Progenitor cell of endocrine pancreas (in vitro differentiated cells): ENCODE measurements at places on chromosomes 11 and 22.

- DNase-seq, result no peak
These were observed 134.4 kb downstream of the APOL5 start for GRCh38 chr22:35852076-35852475.

- DNase-seq, result no peak
These were observed 32.4 kb upstream of the CBX7 start for GRCh38 chr22:39184586-39185577.

GRCh38 chr22:38088629-38089473 lies 4.9 kb upstream of the SLC16A8 start:
- no peak for DNase-seq

GRCh38 chr11:86724137-86724536 lies 51.7 kb upstream of the ME3 start:
- no peak for DNase-seq

GRCh38 chr11:66073669-66074068 lies 3.6 kb downstream of the PACS1 start:
- DNase-seq, result no peak

DNA sequence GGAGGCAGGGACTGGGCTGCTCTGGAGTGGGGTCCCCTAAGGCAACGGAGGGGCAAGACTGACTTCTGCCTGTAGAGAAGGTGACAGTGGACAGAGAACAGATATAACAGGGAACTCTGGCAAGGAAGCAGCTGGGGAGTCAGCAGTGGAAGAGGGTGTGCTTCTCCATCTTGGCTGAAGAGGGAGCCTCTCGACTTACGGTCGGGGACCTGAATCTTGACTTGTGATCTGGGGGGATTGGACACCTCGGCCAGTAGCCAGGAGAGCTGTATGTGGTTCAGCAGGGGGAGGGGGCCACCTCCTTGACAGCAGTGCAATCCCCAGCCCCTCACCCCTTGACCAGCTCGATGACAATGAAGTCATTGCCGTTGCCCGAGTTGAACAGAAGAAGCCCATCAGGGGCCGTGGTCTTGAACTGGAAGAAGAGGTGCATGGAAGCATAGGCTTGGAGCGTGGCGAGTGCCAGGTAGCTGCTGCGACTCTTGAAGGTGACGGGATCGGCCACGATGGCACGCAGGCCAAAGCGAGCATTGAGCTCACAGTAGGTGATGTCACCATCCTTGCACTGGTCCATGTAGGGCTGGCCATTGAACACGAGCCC lies 60.0 kb downstream of the SLC22A12 start:
- no peak for DNase-seq

- DNase-seq, result no peak
These were observed 243.7 kb downstream of the BRD1 start for GRCh38 chr22:49583886-49584505.

GRCh38 chr11:58900479-58901420 lies 38.5 kb upstream of the GLYATL1 start:
- peak; percentile 87 for DNase-seq

GRCh38 chr11:124865902-124866851 lies 945 bp downstream of the ROBO3 start:
- peak; percentile 61 for DNase-seq

GRCh38 chr22:39318507-39319283 lies 728 bp downstream of the RPL3 start:
- DNase-seq, result no peak

DNA sequence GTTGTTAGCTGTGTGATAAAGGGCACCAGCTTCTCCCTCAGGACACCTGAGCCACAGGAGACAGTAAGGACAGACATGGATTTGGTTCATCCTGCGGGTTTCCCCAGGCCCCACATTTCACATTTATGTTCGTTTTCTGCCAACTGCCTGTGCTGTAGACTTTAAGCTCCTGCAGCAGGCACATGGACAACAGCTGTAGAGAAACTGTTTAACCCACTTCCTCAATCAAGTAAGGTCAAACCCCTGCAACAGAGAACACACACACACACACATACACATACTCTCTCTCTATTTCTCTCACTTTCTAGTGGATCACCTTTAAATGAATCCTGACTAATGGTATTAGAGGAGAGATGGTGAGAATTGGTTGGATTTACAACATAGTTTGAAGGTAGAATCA lies 90.7 kb downstream of the C11orf87 start:
- DNase-seq, result no peak

- no peak for DNase-seq
These were observed 14.3 kb downstream of the TP53AIP1 start for GRCh38 chr11:128928400-128928799.

DNA sequence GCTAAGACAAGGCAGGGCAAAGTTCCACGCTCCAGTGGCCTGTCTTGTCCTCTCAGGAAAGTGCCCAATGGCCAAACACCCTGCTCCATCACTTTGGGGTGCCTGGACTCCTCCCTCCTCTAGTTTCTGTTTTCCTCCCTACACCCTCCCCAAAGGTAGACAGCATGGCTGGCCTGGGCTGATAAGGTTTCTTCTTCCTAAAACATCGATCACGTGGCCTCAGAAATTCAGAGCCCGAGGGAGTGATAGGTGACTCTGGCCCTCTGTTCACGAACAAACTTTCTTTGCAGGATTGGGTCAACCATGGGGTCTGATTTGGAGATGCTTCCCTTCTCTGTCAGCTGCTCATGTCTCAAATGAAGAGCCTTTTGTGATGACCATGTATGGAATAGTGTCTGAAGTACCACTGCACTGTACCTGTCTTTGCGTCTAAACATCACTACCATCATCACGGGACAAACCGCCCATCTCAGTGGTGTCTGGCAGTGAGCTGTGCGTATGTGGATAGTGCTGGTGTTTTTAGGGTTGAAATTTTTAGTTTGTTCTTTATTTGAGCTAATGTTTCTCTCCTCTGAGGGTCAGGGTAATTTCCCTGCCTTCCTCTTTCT lies 6.1 kb downstream of the MICAL2 start:
- DNase-seq, result no peak

- DNase-seq, result no peak
These were observed 1.8 kb downstream of the CDC42EP2 start for GRCh38 chr11:65316227-65317024.

DNA sequence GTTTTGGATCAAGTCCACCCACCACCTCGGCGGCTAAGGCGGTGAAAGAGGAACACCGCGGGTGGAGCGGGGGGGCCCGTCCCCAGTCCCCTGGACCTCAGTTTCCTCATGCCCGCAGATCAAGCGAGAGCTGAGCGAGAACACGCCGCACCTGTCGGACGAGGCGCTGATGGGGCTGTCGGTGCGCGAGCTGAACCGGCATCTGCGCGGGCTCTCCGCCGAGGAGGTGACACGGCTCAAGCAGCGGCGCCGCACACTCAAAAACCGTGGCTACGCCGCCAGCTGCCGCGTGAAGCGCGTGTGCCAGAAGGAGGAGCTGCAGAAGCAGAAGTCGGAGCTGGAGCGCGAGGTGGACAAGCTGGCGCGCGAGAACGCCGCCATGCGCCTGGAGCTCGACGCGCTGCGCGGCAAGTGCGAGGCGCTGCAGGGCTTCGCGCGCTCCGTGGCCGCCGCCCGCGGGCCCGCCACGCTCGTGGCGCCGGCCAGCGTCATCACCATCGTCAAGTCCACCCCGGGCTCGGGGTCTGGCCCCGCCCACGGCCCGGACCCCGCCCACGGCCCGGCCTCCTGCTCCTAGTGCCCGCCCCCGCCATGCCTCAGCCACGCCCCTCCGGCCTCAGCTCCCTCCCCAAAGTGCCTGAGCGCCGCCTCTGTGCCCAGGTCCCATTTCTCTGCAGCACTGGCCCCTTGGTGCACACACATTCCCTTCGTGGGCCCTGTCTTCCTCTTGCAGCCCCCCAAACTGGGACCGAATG lies 12.7 kb downstream of the MAFF start:
- DNase-seq, result peak; percentile 44

GRCh38 chr22:36282328-36282831 lies 29.4 kb downstream of the APOL1 start:
- DNase-seq, result no peak

GRCh38 chr22:50264104-50264745 lies 2.7 kb upstream of the MAPK12 start:
- no peak for DNase-seq

DNA sequence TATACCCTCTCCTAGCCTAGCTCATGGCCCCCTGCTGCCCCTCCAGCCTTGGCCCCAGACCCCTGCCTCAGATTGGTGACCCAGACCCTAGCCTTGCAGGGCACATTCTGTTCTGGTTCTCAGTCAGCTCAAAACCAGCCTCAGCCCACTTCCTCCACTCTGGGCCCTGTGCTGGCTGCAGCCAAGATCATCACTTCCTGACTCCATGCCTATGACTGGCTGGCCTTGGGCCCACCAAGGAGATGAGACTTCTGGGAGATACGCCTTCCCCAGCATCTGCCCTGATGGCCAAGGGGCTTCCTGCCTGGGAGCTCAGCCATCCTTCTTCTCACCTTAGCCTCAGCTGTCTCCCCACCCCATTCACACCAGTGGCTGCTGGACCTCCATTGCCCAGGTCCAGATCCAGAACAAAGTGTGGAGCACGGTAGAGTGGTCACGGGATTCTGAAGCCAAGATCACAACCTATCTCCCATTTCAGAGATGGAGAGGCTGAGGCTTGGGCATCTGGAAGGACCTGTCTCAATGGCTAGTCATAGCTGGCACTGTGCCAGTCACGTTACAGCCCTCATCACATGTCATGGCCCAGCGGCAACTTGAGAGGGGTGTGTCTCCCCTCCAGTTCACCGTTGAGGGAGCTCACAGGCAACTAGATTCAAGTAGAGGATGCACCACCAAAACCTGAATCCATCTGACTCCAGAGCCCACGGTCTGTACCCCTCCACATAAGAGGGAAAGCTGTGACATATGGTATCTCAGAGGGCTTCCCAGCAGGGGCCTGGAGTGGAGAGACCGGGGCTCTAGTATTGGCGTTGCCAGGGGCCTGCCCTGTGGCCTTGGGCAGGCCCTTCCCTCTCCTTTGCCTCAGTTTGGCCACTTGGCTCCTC lies 43.0 kb upstream of the KLHL35 start:
- no peak for DNase-seq

DNA sequence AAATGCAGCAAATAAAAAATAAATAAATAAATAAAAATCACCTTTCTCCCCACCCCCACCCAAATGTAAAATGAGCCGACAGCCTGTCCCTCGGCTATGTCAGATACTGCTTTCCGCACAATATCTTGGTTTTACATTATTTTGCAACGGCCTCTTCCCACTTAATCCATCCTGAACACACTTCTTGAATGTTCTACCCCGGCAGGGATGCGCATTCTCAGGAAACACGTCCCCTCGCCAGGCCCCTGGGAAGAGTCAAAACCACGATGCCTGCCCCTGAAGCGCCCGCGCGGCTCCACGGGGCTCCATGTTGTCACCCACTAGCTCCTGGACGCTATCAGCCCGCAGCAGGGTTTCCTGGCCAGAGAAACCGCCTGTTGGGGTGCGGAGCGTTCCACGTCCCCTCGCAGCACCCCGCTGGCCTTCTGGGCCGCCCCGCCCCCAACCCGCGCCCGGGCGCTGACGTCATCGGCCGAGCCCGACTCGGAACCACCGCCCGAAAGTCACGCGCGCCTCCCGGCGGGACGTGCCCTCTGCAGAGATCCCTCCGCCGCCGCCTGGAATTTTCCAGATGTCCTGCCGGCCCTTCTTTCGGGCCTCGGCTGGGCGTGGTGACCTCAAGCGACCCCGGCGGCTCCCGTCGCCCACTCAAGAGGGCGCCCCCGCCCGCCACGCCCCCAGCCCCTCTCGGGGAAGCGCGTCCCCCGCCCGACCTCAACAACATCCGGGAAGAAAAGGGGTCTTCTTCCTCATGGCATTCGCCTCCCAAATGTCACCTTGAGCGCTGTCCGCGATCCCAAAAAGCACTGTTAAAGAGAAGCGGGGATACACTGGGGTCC lies 585 bp upstream of the NEAT1 start:
- peak; percentile 93 for DNase-seq

DNA sequence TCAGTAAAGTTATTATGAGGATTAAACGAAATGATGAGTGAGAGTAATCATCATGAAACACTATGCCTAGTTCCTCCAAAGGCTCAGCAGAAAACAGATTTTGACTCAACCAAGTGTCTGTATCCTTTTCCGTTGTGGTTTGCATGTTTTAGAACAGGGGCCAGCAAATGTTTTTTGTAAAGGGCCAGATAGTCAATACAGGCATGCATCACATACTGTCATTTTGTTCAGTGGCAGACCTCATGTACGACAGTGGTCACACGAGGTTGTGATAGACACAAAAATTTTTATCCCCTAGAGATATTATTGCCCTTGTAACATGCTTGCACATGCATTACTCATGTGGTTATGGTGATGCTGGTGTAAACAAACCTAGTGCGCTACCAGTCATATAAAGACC lies 81.9 kb upstream of the SLC25A18 start:
- DNase-seq, result no peak

DNA sequence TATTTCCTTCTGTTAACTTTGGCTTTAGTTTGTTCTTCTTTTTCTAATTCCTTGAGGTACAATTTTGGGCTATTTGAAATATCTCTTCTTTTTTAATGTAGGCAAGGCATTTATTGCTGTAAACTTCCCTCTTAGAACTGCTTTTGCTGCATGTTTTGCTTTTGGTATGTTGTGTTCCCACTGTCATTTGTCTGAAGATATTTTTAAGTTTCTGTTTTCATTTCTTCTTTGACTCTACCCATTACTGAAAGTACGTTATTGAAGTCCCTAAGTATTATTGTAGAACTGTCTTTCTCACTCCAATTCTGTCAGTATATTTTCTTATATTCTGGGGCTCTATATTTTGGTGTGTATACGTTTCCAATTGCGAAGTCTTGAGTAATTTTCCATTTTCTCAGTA lies 77.9 kb downstream of the KCNQ1OT1 start:
- DNase-seq, result no peak

GRCh38 chr11:14449302-14449714 lies 50.3 kb downstream of the COPB1 start:
- DNase-seq, result no peak

DNA sequence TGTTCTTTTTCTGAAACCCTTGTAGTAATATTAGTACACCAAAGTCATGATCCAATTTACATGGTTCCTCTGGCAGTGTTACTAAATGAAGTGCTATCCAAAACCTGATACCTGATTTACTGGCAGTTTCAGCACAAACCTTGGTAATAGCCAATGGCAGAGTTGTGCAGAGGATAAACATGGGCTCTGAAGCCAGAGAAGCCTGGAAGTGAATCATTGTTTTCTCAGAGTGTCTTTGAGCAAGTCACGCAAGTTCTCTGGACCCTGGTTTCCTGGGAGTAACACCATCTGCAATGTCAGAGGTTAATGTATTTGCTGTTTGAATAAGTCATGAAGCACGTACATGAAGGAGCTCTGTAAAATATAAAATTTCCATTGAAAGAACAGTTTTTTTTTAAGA lies 222.3 kb upstream of the NARS2 start:
- DNase-seq, result no peak
